ENCODE measurements at places on chromosomes 6 and 20.

GRCh38 chr6:15595461-15596173 is 67.2 kb downstream of the DTNBP1 start:
- DNase-seq, result no peak

DNA sequence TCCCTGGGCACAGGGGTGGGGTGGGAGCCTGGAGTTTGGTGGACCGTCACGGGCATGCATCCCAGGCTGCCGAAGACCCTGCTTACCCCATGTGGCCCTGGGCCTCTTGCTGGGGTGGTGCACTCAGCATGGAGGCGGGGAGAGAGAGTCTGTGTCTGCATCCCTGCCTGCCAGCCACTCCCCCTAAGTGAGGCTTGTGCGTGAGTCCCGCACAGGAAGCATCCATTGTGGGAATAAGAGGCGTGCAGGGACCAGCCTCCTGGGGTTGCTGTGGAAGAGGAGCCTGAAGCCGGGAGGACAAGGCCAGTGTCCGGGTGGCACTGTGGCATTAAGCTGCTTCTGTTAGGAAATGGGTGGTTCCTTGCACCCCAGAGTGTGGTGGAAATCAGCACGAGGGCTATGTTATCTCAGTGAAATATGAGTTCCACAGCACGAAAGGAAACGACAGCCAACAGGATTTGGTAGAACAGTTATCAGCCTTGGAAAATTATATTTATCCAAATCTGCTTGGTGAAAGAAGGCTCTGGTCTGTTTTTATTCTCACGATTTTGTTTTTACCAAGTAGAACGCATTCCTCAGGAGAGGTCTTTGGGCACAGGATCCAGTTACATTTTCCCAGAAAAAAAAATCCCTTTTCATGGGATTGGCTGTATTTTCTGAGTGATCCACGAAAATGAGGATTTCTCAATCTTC is 35.7 kb downstream of the CDH4 start:
- no peak for DNase-seq

GRCh38 chr20:21632735-21633053 is 72.8 kb upstream of the PAX1 start:
- DNase-seq, result no peak

DNA sequence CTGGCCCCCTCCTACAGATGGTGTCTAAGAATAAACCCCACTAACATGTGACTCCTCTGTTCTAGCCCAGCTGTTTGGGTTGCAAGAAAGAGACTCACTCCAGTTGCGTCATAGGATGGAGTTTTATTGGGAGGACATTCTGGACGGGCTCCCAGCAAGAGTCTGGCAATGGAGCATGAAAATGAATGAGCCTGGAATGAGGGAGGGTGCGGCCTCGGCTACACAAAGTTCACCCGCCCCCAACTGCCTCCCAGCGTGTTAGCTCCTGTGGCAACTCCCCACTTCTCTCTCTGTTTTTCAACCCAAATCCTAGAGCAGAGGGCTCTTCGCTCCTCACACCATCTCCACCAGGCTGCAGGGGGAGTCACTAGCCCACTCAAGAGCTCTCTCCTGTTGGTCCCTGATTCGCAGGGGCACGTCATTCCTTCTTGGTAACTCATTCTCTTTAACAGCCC is 5.1 kb upstream of the ADAM33 start:
- no peak for DNase-seq

GRCh38 chr6:122610690-122611455 is 668 bp downstream of the PKIB start:
- peak; percentile 69 for DNase-seq

- peak; percentile 62 for DNase-seq
Observed at GRCh38 chr20:36461600-36462439, 79.5 kb upstream of the MYL9 start.

GRCh38 chr6:79898076-79898475 is 49.3 kb downstream of the ELOVL4 start:
- no peak for DNase-seq

- no peak for DNase-seq
Observed at GRCh38 chr6:6287415-6287814, 33.0 kb downstream of the F13A1 start.

- peak; percentile 51 for DNase-seq
Observed at GRCh38 chr20:44810391-44811149, at the start of gene RIMS4. Gene RIMS4 (minus strand): TSS chr20:44810546. CDS start chr20:44810271, 275 bp downstream.

- DNase-seq, result no peak
Observed at GRCh38 chr6:44809258-44809657, 421.8 kb downstream of the CDC5L start.

DNA sequence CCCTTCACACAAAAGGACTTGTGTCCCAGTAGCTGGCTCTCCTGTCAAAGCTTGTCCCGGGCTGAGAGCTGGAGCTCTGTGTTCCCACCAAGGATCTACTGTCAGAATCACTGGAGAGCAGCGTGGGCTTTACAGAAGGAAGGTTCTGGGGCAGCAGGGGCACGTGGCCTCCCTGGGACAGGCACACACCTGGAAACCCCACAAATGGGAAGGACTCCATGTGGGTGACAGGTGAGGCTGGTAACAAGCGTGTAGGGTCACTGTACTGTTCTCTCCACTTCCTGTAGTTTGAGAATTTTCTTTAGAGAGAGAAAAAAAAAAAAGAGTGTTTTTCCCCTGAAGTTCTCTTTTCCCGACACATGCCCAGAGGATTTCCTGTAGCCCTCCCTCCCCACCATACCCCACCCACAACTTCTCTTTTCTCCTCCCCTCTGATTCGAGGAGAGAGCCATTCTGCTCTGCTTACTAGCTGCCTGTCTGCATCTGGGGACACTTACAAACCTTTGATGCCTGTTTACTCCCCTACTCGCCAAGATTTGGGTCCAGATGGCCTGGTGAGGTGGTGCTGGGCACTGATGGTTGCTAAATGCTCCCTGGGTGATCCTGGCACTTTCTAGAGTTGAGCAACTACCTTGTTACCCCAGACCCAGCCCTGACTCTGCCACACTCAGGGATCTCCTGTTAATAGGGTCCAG is 84.1 kb upstream of the SIRPA start:
- DNase-seq, result no peak

DNA sequence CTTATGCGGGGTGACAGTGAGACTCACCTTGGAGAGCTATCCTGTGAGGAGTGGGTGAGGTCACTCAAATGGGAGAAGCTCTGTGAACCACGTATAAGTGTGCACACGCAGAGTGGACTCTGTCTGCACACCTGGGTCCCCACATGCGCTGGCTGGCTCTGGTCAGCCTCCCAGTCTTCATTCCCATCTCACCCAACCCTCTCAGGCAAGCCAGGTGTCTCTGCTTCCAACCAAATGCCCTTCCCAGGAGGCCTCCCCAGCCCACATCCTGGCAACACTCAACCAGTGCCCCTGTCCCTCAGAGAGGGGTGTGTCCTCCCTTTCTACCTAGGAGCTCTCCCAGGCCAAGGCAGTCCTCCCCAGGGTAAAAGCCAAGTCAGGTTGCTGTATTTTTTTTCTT is 8.0 kb upstream of the PI16 start:
- no peak for DNase-seq

- no peak for DNase-seq
Observed at GRCh38 chr6:166007349-166008263, 160.0 kb downstream of the TBXT start.

- no peak for DNase-seq
Observed at GRCh38 chr6:159679091-159680077, 13.7 kb downstream of the SOD2 start.

GRCh38 chr20:63628246-63628975 is 1.5 kb upstream of the GMEB2 start:
- DNase-seq, result peak; percentile 87

DNA sequence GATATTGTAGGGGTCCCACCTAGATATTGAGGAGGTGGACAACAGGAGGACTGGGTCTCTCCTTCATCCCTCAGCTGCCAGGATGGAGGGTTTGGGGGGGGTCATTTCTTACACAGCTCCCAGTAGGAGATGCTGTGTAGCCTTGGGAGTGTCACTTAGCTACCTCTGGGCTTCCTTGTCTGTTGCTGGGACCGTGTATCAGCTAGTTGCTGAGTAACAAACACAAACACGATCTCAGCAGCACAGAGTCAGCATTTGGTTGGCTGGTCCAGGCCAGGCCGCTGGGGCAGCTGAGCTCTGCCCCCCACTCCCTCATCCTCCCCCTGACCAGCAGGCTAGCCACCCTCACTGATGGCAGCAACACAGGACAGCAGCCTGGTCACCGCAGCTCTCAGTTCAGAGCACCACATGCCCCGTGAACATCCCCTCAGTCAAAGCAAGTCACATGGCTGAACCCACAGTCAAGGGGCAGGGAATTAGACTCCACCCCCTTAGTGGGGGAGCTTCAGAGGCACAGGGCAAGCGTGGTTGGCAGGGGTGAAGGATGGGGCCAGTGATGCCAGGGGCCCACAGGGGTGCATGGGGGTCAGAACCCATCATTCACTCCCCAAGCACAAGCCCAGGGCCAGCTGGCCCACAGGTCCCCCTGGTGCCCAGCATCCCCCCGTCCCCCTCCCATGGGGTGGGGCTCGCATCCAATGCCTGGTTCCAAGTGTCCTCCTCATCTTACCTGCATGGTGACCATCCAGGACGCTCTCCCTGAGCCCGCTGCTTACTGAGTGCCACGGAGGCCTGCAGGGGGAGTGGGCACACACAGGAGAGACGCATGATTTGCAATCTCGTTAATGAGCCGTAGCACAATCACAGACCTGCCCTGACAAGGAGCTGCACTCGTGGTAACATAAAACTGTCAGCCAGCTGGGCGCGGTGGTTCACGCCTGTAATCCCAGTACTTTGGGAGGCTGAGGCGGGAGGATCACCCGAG is 112.4 kb downstream of the TAF4 start:
- no peak for DNase-seq

DNA sequence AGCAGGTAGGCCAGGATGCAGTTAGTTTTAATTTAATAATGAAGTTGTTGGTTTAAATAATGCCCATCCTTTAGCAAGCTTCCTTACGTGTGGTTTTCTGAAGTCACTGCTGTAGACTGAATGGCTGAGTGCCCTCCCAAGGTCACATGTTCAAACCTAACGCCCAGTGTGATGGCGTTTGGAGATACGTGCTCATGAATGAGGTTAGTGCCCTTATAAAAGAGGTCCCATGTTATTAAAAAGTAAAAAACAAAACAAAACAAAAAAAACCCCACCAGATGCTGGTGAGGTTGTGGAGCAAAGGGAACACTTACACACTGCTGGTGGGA is 16.3 kb downstream of the LRP11 start:
- DNase-seq, result no peak

GRCh38 chr20:24102290-24102689 is 113.7 kb upstream of the GGTLC1 start:
- DNase-seq, result no peak

GRCh38 chr20:19415786-19416185 is 203.3 kb downstream of the SLC24A3 start:
- no peak for DNase-seq

DNA sequence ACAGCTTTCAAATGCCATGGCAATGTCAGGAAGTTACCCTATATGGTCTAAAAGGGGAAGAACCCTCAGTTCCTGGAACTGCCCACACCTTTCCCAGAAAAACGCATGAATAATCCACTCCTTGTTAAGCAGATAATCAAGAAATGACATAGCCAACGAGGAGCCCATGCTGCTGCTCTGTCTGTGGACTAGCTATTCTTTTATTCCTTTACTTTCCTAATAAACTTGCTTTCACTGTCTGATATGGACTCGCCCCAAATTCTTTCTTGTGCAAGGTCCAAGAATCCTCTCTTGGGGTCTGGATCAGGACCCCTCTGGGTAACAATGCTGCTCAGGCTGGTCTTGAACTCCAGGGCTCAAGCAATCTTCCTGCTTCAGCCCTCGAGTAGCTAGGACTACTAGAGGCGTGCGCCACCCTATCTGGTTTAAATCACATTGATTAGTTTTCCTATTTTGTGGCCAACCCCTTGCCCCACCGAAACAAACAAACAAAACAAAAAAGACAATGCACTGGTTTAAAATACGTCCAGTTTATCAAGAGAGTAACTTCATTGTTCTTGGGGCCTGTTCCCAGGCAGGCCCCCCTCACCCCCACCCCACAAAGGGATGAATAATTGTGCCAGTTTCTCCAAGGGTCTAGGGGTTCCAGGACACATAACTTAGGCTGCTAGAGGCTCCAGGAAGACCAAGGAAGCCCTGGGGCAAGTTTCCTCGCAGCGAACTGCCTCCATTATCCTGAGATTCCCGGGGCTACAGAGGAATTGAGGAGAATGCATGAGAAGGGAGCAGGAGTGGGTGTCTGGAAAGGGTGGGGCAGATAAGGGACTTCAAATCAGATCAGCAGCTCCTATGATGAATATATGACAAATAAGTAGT is 10.1 kb upstream of the AKAP12 start:
- DNase-seq, result no peak

DNA sequence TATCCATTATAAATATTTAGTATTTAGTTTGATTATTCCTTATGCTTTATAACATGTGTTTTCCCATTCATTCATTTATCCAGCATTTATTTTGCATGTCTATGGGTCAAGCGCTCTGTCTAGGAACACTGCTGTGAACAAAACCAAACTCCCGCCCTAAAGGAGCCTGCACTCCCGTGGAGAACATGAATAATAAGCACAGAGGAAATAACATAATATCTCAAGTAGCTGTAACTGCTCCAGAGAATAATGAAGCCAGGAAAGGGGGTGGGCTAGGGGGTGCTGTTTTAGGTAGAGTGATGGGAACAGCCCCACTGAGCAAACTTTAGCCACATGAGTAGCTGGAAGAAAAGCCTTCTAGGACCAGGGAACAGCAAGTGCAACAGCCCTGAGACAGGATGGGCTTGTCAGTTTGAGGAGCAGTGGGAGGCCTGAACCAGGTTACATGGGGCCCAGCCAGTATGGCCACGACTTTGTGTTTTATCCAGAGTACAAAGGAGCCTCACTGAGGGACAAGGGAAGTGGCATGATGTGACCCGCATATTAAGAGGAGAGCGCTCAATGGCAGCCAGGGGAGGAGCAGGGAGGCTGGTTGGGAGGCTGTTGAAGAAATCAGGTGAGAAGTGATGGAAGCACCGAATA is 24.4 kb upstream of the PRND start:
- no peak for DNase-seq

GRCh38 chr20:21534453-21534852 is 20.6 kb upstream of the NKX2-2 start:
- no peak for DNase-seq

GRCh38 chr6:56073315-56073714 is 174.1 kb downstream of the COL21A1 start:
- no peak for DNase-seq

DNA sequence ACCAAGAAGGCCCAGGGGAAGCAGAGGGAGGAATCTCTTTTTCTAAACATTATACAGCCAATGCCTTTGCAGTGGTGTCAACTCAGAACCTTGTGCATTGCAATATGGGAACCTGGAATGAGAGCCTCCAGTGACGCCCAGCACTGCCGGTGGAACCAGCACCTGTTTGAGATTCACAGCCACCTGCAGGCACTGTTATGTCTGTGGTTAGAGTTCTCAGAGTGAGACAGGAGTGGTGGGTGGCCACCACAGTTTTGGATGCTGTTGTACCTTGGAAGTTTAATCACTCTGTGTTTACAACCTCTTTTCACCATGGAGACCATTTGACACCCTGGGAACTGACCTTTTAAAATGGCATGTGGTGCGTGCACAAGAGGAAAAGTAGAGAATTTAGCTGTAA is 185.3 kb upstream of the KCNG1 start:
- DNase-seq, result no peak

- no peak for DNase-seq
Observed at GRCh38 chr6:1348675-1349074, 36.8 kb downstream of the FOXQ1 start.

- no peak for DNase-seq
Observed at GRCh38 chr20:42779216-42779615, 410.5 kb downstream of the PTPRT start.

All from SK-N-DZ (cell line).